ENCODE measurements at places on chromosomes 1 and 21. TPM values are rescaled to one million over a fixed set of nuclear protein-coding genes. Genes with fewer than 3 reads are reported as not detected.
A peak's percentile ranks its signal among the peaks of the same experiment; 100 is the strongest.

DNA sequence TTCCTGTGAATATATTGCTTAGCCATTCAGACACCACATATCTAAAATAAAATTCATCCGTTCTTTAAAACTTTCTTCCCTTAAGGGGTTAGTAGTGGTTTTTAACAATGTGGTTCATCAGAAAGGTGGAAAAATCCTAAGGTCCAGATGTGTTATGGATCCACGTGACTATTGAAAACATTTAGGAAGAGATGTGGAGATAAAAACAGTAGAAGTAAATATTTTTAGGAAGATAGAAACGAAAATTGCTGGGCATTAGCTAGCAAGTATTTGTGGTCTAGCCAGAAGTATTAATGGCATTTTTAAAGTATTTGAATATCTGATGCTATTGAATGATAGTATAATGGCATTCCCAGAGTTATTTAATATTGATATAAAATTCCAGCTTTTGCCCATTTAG lies 180.8 kb downstream of the LTN1 start:
- no peak overlapping the region for H3K4me3 ChIP-seq
- H3K27me3 ChIP-seq = no peaks in the 10 kb centered on the region
- peaks cover 49% of the 10 kb centered on the region for H3K36me3 ChIP-seq
- H3K4me1 ChIP-seq = peaks cover 4% of the 10 kb centered on the region

- H3K27me3 ChIP-seq = no peaks in the 10 kb centered on the region
- H3K27ac ChIP-seq = no peak overlapping the region
These were observed 1760.3 kb downstream of the NCAM2 start for GRCh38 chr21:22758478-22758877.

DNA sequence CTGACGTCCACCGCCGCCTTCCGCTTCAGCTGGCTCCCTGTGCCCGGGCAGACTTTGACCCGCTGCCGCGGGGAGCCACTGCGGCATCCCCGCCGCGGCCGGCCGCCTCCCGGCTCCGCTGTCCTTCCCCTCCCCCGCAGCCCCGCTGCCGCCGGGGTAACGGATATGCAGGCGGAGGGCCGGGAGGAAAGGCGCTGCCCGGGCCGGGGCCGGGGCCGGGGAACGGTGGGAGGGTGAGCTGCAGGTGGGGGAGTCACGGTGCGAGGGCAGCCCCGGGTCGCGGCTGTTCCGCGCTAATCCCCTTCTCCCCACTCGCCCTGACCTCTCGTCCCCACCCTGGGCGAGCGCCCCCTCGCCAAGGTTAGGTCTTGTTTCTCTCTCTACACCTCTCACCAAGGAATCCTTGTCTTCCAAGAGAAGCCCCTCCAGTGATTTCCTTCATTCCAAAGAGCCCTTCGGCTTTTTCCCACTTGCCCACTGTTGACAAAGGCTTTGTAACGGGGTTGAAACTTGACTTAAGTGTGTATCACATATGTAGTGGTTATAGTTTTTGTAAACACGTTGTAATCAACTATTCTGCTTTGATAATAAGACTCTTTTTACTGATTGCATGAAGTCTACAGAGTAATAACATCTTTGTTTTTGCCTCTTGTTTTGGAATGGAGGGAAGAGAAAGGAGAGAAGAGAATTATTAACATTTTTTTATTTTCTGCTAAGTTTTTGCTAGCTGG lies 669 bp downstream of the XPR1 start:
- peak overlapping the region; percentile 90 for H3K27ac ChIP-seq
- no peaks in the 10 kb centered on the region for H3K27me3 ChIP-seq
- peaks cover 1% of the 10 kb centered on the region for H3K36me3 ChIP-seq
- DNase-seq = peak; percentile 82
- H3K4me1 ChIP-seq = peaks cover 2% of the 10 kb centered on the region

DNA sequence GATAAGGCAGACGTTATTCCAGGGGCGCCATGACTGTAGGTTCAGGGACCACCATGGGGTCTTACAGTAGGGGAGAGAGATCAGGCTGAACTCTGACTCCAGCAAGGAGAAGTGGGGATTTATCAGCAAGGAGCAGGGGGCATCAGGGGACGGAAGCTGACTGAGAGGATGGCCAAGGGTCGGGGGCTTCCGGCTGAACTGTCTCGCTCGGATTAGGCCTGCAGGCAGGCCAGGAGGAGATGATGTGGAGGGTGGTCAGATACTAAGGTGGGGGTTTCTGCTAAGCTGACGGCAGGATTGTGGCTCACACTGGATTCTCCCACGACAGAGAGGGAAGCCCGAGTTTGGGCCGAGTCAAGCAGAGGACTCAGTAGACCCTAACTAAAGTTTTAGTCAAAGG lies 186.9 kb upstream of the VAMP3 start:
- H3K4me3 ChIP-seq = no peak overlapping the region
- DNase-seq = peak; percentile 8
- H3K27me3 ChIP-seq = no peaks in the 10 kb centered on the region
- no peaks in the 10 kb centered on the region for H3K36me3 ChIP-seq

GRCh38 chr21:43719748-43720538 lies 1.0 kb downstream of the PDXK start:
- peaks cover 6% of the 10 kb centered on the region for H3K36me3 ChIP-seq
- peak overlapping the region; percentile 64 for H3K27ac ChIP-seq
- no peak for DNase-seq
- peaks cover 23% of the 10 kb centered on the region for H3K4me1 ChIP-seq
- peaks cover 20% of the 10 kb centered on the region for H3K27me3 ChIP-seq
- H3K4me3 ChIP-seq = peak overlapping the region; percentile 87

DNA sequence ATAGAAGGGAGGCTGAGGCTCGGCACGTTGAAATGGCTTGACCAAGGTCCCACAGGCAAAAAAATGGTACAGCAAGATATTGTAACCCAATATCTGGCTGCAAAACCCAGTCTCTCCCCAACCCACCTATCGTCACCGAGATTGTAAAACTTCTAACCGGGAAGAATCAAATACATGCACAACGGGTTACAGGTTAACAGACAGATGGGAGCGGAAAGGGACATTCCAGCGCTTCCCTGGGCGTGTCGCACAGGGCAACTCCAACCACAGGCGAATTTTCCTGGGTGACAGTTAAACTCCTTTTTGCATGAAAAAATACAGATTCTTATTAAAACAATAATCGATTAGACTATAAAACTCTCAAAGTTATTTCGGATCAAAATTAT lies 31.8 kb upstream of the JUN start:
- H3K4me1 ChIP-seq = peaks cover 30% of the 10 kb centered on the region
- H3K4me3 ChIP-seq = peak overlapping the region; percentile 84
- no peaks in the 10 kb centered on the region for H3K36me3 ChIP-seq
- peaks cover 6% of the 10 kb centered on the region for H3K27me3 ChIP-seq
- DNase-seq = peak; percentile 34

- peaks cover 3% of the 10 kb centered on the region for H3K27me3 ChIP-seq
- no peak for DNase-seq
- no peak overlapping the region for H3K4me3 ChIP-seq
- H3K4me1 ChIP-seq = no peaks in the 10 kb centered on the region
- H3K27ac ChIP-seq = no peak overlapping the region
- no peaks in the 10 kb centered on the region for H3K36me3 ChIP-seq
These were observed 60.1 kb upstream of the CYP2J2 start for GRCh38 chr1:59986516-59987310.

- H3K4me3 ChIP-seq = no peak overlapping the region
- H3K27ac ChIP-seq = no peak overlapping the region
- peaks cover 17% of the 10 kb centered on the region for H3K27me3 ChIP-seq
- no peaks in the 10 kb centered on the region for H3K4me1 ChIP-seq
- H3K36me3 ChIP-seq = no peaks in the 10 kb centered on the region
- no peak for DNase-seq
These were observed 8.6 kb upstream of the ACBD3 start for GRCh38 chr1:226195144-226195543.

DNA sequence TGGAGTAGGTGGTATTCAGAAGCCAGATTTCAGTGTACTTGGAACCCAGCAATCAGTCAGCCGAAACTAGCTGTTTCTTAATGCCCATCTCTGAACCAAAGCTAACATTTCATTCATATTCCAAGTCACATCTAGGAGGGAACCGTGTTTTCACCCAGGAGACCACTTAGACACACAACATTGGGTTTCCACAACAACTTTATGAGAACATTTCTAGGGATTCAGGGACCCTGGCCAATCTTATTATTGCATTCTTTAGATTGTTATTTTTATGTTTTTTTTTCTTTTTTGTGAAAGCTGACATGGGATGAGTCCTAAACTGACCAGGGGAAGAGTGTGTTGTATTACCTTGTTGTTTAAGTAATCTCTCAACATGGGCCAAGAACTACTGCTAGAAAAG lies 72.5 kb upstream of the KIAA0040 start:
- H3K4me3 ChIP-seq = no peak overlapping the region
- H3K27ac ChIP-seq = no peak overlapping the region
- DNase-seq = no peak
- peaks cover 6% of the 10 kb centered on the region for H3K36me3 ChIP-seq
- H3K4me1 ChIP-seq = no peaks in the 10 kb centered on the region

- no peak overlapping the region for H3K4me3 ChIP-seq
- peaks cover 13% of the 10 kb centered on the region for H3K4me1 ChIP-seq
- DNase-seq = no peak
- peaks cover 22% of the 10 kb centered on the region for H3K36me3 ChIP-seq
- H3K27me3 ChIP-seq = no peaks in the 10 kb centered on the region
- H3K27ac ChIP-seq = no peak overlapping the region
These were observed 224.1 kb downstream of the SLC45A1 start for GRCh38 chr1:8541961-8542521.

GRCh38 chr1:50422946-50423669 lies at the start of gene DMRTA2:
Gene DMRTA2, minus strand, starts transcription at chr1:50423443. Its CDS starts 1,907 bp downstream, at chr1:50421536.
- DNase-seq = peak; percentile 47
- peak within 1 kb of the TSS; percentile 83 for H3K4me3 ChIP-seq
- peaks cover 83% of the 10 kb centered on the region for H3K27me3 ChIP-seq
- peaks cover 2% of the 10 kb centered on the region for H3K36me3 ChIP-seq

DNA sequence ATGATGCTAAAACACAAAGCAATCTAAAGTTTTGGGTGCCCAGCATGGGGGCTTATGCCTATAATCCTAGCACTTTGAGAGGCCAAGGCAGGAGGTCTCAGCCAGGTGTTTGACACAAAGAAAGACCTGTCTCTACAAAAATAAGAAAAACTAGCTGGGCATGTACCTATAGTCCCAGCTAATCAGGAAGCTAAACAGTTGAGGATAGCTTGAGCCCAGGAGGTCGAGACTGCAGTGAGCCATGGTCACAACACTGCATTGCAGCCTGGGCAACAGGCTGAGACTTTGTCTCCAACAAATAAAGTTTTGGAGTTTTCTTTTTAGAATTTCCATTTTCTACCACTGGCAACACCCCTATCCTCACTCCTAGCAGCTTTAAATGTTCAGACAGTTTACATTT lies 55.1 kb upstream of the GUCA2A start:
- peaks cover 5% of the 10 kb centered on the region for H3K4me1 ChIP-seq
- peaks cover 33% of the 10 kb centered on the region for H3K36me3 ChIP-seq
- H3K27ac ChIP-seq = no peak overlapping the region
- no peak overlapping the region for H3K4me3 ChIP-seq

DNA sequence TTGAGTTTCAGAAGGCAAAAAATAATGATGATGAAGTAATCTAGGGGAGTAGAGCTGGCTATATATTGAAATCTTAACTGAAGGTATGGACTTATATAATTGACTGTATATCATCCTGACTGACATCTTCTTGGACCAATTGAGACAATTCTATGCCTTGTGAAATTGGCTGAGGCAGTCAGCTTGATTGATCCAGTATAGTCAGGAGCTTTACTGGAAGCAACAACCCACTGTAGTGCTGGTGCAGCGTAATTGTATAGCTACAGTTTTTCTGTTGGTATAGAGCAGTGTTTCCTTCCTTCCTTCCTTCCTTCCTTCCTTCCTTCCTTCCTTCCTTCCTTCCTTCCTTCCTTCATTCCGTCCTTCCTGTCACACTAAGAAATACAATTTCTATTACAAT lies 268.0 kb downstream of the NUF2 start:
- H3K4me1 ChIP-seq = no peaks in the 10 kb centered on the region
- H3K4me3 ChIP-seq = no peak overlapping the region
- no peaks in the 10 kb centered on the region for H3K27me3 ChIP-seq
- no peaks in the 10 kb centered on the region for H3K36me3 ChIP-seq
- DNase-seq = no peak

GRCh38 chr1:38941527-38942019 lies at the start of gene RHBDL2:
Gene RHBDL2, minus strand, starts transcription at chr1:38941830. Its CDS starts 22,618 bp downstream, at chr1:38919212.
- H3K4me1 ChIP-seq = no peaks in the 10 kb centered on the region
- H3K4me3 ChIP-seq = no peak within 1 kb of the TSS
- H3K36me3 ChIP-seq = no peaks in the 10 kb centered on the region
- H3K27ac ChIP-seq = no peak within 1 kb of the TSS
- H3K27me3 ChIP-seq = peaks cover 8% of the 10 kb centered on the region

GRCh38 chr21:43571976-43572375 lies 87.3 kb downstream of the HSF2BP start:
- H3K27me3 ChIP-seq = peaks cover 10% of the 10 kb centered on the region
- H3K4me1 ChIP-seq = peaks cover 2% of the 10 kb centered on the region
- no peaks in the 10 kb centered on the region for H3K36me3 ChIP-seq
- no peak for DNase-seq
- H3K4me3 ChIP-seq = no peak overlapping the region

GRCh38 chr1:53319296-53320101 lies 8.4 kb downstream of the LRP8 start:
- peaks cover 16% of the 10 kb centered on the region for H3K4me1 ChIP-seq
- H3K4me3 ChIP-seq = no peak overlapping the region
- H3K36me3 ChIP-seq = peaks cover 7% of the 10 kb centered on the region
- H3K27me3 ChIP-seq = no peaks in the 10 kb centered on the region
- no peak for DNase-seq

- DNase-seq = no peak
- H3K4me1 ChIP-seq = peaks cover 14% of the 10 kb centered on the region
- H3K36me3 ChIP-seq = peaks cover 5% of the 10 kb centered on the region
These were observed 34.7 kb downstream of the AK2 start for GRCh38 chr1:33002006-33002405.

- no peak overlapping the region for H3K4me3 ChIP-seq
- no peak for DNase-seq
- no peaks in the 10 kb centered on the region for H3K4me1 ChIP-seq
- H3K36me3 ChIP-seq = no peaks in the 10 kb centered on the region
These were observed 132.0 kb downstream of the C1orf21 start for GRCh38 chr1:184518736-184519357.

CADM3 gene
- not detected for total RNA-seq

KRTAP21-2 gene
- total RNA-seq = not detected

LORICRIN gene
- not detected for total RNA-seq

ANKRD65 gene
- total RNA-seq = not detected

GREM2 gene
- total RNA-seq = not detected

NMNAT2 gene
- not detected for total RNA-seq
